Stimulated activated CD8-positive, alpha-beta memory T cell treated with anti-CD3 and anti-CD28 coated beads, Interleukin-7, amount 100 ng/mL, for 4 hours (primary cell): ENCODE measurements at places on chromosomes 6 and 20.
A peak's percentile ranks its signal among the peaks of the same experiment; 100 is the strongest.

DNA sequence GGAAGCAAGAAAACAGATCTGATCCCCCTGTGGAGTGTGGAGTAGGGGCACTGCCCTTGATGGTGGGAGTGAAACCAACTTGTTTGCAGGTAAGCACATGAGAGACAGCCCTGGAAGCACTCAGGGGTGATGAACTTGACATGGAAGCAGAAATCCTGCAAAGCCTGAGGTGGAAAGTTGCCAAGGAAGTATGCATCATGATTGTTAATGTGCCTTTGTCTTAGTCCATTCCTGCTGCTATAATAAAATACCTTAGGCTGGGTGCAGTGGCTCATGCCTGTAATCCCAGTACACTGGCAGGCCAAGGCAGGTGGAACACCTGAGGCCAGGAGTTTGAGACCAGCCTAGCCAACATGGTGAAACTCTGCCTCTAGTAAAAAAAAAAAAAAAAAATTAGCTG, 40.2 kb upstream of the IFNGR1 start:
- no peak for DNase-seq

- no peak for DNase-seq
These were observed 104.9 kb upstream of the NT5E start for GRCh38 chr6:85344996-85345395.

GRCh38 chr6:137740091-137740755, 126.8 kb upstream of the TNFAIP3 start:
- DNase-seq, result no peak

DNA sequence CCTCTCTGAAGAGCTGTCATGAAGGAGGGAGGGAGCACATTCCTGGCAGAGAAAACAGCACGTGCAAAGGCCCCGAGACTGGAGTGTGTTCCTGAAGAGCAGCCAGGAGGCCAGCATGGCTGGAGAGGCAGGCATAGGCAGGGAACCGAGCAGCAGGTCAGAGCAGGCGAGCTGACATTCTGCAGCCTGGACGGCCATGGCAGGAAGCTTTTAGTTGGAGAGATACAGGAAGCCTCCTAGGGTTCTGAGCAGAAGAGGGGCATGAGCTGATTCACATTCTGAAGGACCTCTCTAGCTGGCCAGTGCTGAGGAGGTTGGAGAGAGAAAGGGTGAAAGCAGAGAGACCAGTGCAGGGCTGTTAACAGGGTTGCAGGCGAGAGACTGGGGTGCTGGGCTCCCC, 29.7 kb downstream of the POFUT1 start:
- DNase-seq, result no peak

GRCh38 chr20:22729180-22729579, 144.8 kb upstream of the FOXA2 start:
- DNase-seq, result no peak

GRCh38 chr20:35039146-35039545, 53.5 kb downstream of the TRPC4AP start:
- DNase-seq, result no peak

DNA sequence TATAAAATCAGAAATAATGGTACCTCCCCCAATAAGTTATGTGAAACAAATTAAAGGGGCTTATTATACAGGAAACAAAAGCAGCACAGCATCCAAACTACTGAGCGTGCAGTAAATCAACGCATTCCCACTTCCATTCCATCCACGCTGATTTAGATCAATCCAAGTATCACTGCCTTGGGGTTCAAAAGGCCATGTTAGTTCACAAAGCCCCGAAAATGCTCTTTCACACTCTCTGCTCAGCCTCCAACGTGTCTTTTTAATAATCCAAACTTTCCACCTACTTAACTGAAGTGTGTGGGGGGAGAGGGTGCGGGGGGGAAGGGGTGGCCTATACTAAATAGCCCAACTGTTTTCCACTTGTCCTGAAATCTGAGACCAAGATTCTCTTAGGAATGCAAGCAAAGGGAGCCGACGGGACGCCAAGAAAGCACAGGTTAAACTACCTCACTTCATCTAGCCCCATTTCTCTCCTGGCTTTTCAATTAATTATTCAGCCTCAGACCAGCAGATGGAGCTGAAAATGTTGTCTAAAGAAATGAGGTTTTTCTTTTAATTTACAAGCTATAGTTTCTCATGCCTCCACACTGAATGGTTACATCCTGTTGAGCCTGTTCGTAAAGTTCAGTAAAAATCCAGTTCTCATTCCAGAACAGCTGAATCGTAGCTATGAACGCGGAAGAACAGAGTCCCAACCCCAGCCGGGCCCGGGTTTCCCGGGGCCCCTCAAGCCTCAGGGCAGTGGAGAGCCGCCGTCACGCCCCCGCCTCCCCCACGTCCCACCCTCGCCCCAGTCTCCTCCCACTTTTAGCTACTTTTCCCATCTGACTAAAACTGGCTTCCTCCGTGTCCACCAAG, 1.0 kb upstream of the NXT1 start:
- DNase-seq, result peak; percentile 76

DNA sequence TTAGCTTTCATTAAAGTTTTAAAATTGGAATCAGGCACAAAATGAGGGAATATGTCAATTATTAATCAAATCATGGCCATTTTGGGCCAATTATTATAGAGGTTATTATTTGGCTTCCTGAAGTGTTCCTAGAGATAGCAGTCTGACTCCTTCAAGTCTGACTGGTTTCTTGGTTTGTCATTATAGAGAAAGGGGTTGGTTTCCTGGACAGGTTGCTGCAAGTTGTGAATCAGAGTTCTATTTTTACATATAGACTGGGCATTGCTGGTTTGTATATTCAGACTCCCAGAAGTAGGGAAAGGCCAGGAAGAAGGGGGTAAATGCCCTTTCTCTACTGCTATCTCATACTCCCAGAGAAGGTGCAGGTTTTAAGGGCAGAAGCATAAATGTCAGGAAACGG, 121.4 kb upstream of the CEP162 start:
- no peak for DNase-seq

- DNase-seq, result no peak
These were observed 232.1 kb upstream of the TENT5A start for GRCh38 chr6:81984599-81984998.

GRCh38 chr20:52684905-52685304, 287.3 kb upstream of the TSHZ2 start:
- no peak for DNase-seq

- no peak for DNase-seq
These were observed 112.1 kb downstream of the FARS2 start for GRCh38 chr6:5373430-5373829.

- no peak for DNase-seq
These were observed 283.9 kb downstream of the UBE3D start for GRCh38 chr6:82781620-82782204.

GRCh38 chr6:150142097-150142669, 661 bp upstream of the PPP1R14C start:
- DNase-seq, result no peak
